ENCODE measurements at places on chromosomes 5 and 9.

DNA sequence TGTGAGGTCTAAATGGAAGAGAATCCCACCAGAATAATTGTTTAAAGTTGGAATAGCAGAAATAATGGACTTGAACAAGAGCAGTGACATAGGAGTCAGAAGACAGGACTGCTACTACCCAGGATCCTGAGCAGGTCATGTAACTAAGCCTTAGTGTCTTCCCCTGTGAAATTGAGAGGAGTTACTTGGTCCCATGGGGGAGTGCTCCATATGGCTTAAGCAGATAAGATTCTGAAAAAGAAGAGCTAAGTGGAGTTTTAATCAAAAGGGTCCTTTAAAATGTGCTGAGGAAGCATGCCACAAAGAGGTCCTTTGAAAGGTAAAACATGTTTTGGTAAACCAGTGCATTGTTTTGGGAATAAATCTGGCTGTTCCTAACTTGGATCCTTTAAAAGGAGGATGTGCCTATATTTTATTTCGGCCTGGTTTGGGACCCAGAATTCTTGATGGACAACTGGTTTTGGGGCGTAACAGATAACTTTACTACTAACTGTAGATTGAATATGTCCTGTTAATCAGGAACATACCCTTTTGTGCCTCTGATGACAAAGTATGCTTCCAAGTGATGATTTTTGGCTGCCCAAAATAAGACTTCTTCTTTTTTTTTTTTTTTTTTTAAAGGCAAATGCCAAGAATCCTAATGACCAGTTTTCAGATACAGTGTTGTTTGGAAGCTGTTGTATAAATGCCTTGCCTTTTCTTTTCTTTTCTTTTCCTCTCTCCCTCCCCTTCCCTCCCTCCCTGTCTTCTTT, 5.7 kb downstream of the RCL1 start:
- no peak for DNase-seq

DNA sequence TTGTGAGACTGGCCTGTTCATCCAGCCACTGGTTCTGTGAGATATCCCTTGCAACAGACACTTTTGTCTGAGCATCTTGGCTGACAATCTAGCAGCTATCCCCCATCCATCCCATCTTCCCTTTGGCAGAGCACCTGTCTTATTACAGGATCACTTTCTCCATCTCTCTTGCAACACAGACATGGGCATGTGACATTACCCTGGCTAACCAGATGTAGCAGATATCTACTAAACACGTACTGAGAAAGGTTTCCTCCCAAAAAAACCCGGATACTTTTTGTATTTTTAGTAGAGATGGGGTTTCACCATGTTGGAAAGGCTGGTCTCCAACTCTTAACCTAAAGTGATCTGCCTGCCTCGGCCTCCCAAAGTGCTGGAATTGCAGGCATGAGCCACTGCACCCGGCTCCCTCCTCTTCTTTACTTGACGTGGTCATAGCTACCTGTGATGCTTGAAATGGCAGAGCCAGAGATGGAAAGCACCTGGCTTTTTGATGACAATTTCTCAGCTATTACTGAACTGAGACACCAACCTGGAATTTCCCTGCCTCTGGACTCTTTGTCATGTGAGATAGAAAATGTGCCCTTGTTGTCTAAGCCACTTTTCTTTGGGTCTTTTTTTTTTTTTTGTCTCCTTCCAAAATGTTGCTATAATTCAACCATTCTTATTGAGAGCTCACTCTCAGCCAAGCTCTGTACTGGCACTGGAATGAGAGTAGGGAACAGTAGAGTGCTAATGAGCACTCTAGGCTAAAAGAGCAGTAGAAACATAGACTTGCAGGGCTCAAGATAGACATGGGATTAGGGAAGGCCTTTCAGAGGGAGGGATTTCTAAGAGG, 32.6 kb downstream of the FNBP1 start:
- no peak for DNase-seq

GRCh38 chr9:22528485-22528884, 81.9 kb downstream of the DMRTA1 start:
- DNase-seq: no peak

GRCh38 chr5:110768138-110768860, 29.5 kb downstream of the SLC25A46 start:
- no peak for DNase-seq

DNA sequence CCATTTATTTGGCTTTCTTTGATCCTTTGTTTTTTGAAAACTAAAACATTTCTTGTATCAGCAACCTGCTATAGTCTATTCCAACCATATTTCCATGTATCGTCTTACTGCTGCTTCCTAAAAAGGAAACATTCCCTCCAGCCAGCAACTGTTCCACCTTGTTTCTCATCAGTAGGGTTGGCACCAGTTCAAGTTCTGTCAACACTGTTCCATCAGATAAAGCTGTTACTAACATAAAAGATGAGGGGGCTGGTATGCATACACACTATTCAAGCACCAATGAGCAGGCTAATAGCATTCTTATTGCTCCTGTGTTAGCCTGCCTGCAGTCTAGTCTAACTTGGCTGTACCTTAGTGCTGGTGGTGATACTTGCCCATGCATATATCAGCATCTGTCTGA, 178.3 kb downstream of the CWC27 start:
- DNase-seq: no peak

- no peak for DNase-seq
Measured at GRCh38 chr9:105502276-105502675, 54.4 kb downstream of the FSD1L start.

DNA sequence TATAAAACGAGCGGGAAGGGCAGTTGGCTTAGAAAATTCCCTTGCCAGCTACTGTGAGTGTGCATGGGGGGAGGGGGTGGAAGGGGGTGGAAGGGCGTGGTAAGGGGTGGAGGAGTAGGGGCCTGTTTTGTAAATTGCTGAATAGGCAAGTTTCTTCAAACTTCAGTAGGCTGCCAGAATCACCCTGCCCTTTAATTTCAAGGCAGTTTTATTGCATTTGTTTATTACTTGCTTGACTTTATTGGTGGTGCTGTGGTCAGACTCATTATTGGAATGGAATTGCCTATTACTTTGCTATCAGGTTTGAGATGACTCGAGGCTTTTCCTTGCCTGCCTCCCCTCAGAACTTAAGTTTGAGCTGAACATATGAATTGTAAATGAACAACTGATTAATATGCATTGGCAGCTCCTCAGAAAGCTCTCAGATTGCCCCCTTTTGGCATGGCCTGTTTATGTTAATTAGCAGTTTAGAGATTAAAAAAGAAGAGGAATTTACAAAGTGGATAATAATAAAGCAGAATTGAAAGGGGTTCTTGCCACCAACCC, 76.0 kb downstream of the SEMA6A start:
- DNase-seq: no peak

DNA sequence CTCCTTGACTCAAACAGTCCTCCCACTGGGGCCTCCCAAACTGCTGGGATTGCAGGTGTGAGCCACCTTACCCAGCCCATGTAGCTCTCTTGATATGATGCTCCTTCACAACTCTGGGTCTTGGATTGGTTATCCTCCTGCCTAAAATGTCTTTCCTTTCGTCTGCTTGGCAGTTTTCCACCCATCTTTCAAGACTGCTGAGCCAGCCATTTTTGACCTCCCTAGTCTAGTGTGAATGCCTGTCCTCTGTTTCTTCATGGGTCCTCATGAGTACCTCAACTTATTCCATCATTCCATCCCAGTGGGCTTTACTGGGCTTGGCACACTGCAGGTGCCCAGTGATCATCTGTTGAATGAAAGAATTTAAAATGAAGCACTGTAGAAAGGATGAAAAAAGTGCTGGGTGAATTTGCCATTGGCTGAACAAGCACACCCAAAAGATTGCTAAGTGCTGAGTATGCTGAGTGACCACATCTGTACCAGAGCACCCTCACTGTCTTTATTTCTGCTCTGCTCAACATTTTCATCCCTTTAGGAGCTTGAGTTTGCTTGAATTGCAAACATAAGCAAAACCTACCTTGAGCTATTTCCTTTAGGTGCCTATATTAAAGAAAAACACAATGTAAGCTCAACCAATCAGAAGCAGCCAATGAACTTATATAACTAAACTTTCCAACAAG, 84.8 kb upstream of the FAM169A start:
- DNase-seq: no peak

- DNase-seq: no peak
Measured at GRCh38 chr5:132414634-132415378, 45.3 kb downstream of the SLC22A5 start.

DNA sequence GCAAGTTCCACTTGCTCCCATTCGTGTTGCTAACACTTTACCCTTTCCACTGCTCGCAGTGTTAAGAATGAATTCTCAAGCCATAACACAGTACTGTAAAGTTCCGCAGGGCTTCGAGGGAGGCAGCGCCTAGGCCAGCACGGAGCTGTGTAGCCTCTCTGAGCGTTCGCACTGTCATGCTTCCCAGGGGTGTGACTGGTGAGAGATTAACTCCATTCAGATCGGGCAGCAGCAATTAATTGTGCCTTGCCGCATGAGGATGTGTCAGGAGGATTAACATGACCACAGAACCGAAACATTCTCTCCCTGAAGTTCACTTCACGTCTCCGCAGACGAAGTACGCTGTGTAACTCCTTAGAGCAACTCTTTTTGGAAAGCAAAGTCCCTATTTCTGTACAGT, 23.2 kb downstream of the ZBTB34 start:
- no peak for DNase-seq

DNA sequence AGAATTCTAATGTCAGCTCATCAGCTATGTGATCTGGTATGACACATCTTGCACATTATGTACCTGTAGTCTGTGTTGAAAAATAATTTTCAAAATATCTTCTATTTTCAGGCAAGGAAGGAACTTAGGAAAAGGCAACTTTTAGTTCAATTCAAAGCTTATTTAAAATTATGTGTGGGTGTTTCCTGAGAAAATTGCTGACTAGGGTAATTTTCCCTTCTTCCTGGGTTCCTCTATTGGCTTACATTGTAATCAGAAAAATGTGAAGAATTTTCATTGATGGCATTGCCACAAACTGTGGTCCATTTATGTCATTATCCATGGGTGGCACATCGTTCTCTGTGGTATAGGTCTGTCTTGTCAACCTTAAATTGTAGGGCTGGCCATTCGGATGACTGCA, 328.7 kb upstream of the SGCD start:
- no peak for DNase-seq

DNA sequence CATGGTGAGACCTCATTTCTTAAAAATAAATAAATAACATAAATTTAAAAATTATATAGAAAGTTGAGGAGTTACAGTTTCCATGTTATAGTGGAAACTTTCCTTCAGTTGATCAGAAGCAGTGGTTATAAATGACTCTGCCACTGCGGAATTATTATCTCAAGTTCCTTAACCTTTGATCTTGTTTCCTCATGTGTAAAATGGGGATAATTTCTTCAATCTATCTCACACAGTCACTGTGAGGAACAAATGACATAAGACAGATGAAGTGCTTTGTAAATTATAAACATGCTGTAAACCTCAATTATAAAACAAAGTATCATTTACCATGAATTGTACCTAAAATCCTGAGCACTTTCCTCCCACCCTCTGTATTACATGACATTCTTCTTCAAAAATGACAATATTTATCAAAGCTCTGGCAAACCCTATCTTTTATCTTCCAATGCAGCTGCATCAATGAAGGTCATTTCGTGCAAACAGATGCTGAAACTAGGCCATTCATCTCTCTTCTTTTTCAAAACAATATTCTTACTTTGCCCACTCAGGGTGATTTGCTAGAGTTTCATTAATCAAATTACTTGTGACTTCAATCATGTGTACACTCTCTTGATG, 46.8 kb downstream of the TMEM245 start:
- DNase-seq: no peak

- no peak for DNase-seq
Measured at GRCh38 chr5:166165596-166165995, 2125.8 kb upstream of the WWC1 start.

GRCh38 chr9:98142182-98142907, 23.3 kb upstream of the TRIM14 start:
- no peak for DNase-seq

GRCh38 chr5:171023508-171023907, 161.7 kb downstream of the RANBP17 start:
- DNase-seq: no peak

DNA sequence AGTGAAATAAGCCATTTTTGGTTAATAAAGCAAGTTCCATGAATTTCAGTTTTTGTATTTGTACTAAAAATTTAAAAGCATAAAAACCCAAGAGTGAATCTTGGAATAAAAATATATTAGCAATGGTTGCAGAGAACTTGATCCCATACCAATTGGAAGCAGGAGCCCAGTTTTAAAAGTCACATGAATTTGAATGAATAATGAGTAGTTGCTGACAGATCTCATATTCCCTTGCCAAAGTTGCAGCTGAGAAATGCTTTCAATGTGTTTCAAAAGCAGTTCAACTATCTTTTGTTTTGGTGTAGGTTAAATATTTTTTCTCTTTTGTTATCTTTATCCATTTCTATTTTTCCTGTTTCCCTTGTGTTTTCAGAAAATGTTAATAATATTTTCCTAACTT, 818.6 kb downstream of the CDH18 start:
- no peak for DNase-seq

GRCh38 chr5:64688391-64688790, 1.9 kb upstream of the SHISAL2B start:
- DNase-seq: no peak

- no peak for DNase-seq
Measured at GRCh38 chr9:130639866-130640555, 24.4 kb upstream of the PRDM12 start.

GRCh38 chr9:104900871-104901270, 27.1 kb downstream of the ABCA1 start:
- no peak for DNase-seq

- no peak for DNase-seq
Measured at GRCh38 chr5:133842846-133843611, 125.4 kb downstream of the C5orf15 start.

Data from BJ (cell line).